ENCODE measurements at places on chromosomes 1 and 21.

DNA sequence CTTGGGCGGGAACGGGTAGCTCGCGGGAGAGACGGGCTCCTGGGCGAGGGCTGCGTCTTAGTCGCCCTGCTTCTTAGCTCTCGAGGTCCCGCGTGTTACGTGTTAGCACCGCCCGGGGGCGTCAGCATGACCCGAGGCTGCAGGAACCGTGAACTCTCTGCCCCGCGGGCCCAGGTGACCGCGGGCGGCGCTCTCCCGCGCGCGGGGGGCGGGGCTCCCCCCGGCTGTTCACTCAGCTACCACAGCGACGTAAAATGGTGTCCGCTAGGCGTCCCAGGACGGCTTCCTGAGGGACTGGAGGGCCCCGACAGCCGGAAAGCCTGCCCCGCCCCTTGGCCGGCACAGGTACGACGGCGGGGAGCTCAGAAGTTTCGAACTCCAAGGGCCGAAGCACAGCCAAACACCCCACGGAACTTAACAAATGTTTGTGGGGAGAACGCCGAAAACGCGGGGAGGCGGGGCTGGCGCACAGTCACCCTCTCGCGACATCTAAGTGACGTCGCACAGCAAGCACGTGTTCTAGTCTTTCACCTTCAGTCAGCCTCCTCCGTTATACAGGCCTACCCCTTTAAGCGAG is 780 bp upstream of the RBM15 start:
- peak; percentile 94 for DNase-seq

DNA sequence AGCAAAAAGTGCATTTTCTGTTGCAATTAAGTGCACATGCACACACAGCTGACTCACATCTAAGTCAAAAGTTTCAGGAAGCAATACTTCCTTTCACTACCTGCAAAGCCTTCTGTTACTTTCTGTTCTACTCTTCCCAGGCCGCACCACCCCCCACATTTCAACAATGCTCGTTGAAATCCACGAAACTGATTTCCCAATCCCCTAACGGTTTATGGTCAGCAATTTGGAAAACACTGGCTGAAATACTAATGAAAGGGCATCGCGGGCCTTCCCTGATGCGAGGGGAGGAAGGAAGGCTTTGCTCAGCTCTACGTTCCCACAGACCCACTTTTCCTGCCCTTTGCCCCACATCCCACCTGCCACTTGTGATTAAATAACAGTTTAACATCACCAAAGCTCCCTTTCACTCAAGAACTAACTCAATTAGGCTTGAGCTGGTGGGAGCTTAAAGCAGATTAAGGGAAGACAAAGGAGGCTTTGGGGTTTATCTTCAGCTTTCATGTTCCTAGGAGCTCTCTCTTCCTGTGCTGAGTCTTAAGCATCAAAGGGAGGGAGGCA is 243.2 kb upstream of the RAB4A start:
- peak; percentile 3 for DNase-seq

GRCh38 chr1:106960412-106960811 is 96.1 kb upstream of the PRMT6 start:
- DNase-seq, result no peak

- DNase-seq, result peak; percentile 10
These were observed 6.2 kb downstream of the ZMYM1 start for GRCh38 chr1:35085421-35085820.

GRCh38 chr1:233627376-233627775 is 13.5 kb downstream of the KCNK1 start:
- DNase-seq, result no peak

- DNase-seq, result no peak
These were observed 37.2 kb downstream of the EVI5 start for GRCh38 chr1:92747735-92748134.

- DNase-seq, result no peak
These were observed 11.8 kb downstream of the C1orf116 start for GRCh38 chr1:207020709-207021107.

- no peak for DNase-seq
These were observed 106.7 kb upstream of the CDC42BPA start for GRCh38 chr1:227424953-227425352.

GRCh38 chr21:17813353-17813752 is 5.8 kb downstream of the C21orf91 start:
- DNase-seq, result no peak

DNA sequence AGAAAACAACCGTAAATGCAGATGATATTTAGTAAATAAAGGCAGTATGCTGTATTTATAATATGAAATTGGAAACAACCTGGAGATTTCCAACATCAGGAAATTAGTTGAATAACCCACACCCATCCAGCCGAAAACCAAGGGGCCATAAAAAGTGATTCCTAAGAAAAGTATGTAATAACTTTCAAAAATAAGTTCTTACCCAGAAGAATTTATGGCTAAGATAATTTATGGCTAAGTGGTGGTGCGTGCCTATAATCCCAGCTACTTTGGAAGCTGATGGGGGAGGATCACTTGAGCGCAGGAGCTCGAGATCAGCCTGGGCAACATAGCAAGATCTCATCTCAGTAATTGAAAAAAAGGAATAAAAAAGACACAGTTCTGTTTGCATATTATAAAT is 43.2 kb downstream of the TMCO4 start:
- no peak for DNase-seq

DNA sequence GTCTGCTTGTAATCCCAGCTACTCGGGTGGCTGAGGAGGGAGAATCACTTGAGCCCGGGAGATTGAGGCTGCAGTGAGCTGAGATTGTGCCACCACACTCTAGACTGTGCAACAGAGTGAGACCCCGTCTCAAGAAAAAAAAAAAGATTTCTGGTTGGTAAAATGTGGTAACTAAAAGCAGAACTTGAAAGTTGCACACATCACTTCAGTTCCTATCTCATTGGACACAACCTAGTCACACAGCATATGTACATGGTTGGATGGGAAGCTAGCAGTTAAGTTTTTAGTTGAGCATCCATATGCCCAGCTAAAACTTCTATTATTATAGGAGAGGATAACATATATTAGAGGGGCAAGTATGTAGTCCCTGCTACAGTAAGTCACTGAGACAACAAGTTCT is 22.1 kb downstream of the BCAS2 start:
- DNase-seq, result no peak

GRCh38 chr1:81221564-81221963 is 579.2 kb upstream of the ADGRL2 start:
- no peak for DNase-seq

Measured in foreskin fibroblast (primary cell).